CMK (cell line): ENCODE measurements at places on chromosomes 6 and 20.

GRCh38 chr6:50278663-50279062 lies 228.9 kb upstream of the DEFB112 start:
- DNase-seq: no peak

GRCh38 chr20:3161316-3162079 lies 1.8 kb upstream of the FASTKD5 start:
- no peak for DNase-seq

DNA sequence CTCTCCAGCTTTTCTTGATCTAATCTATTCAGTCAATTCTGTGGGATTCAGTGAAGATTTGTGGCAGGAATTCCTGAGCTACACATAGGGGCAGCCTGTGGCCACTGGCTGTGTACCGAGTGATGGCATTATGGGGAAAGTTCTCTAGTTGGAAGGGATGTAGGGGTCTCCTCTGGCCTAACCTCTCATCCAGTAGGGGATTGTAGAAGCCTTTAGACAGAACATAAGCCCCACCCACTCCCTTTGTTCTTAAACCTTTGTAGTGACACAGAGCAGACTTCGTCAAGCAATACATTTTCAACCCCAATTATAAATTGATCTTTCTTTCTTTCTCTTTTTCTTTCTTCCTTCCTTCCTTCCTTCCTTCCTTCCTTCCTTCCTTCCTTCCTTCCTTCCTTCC lies 188.9 kb downstream of the QKI start:
- DNase-seq: no peak

GRCh38 chr6:158662954-158663624 lies 13.2 kb downstream of the SYTL3 start:
- no peak for DNase-seq

GRCh38 chr20:25496165-25496967 lies 88.9 kb downstream of the GINS1 start:
- no peak for DNase-seq

GRCh38 chr6:40806256-40806864 lies 219.2 kb upstream of the LRFN2 start:
- no peak for DNase-seq
